ENCODE measurements at places on chromosomes 7 and 10.
A peak's percentile ranks its signal among the peaks of the same experiment; 100 is the strongest.

GRCh38 chr10:93437086-93437945, 44.8 kb downstream of the MYOF start:
- DNase-seq, result no peak

- DNase-seq, result no peak
These were observed 77.2 kb upstream of the TNS3 start for GRCh38 chr7:47658886-47659635.

GRCh38 chr7:17677408-17677807, 262.9 kb downstream of the SNX13 start:
- DNase-seq, result no peak

- no peak for DNase-seq
These were observed 138.1 kb downstream of the HERPUD2 start for GRCh38 chr7:35556515-35557471.

DNA sequence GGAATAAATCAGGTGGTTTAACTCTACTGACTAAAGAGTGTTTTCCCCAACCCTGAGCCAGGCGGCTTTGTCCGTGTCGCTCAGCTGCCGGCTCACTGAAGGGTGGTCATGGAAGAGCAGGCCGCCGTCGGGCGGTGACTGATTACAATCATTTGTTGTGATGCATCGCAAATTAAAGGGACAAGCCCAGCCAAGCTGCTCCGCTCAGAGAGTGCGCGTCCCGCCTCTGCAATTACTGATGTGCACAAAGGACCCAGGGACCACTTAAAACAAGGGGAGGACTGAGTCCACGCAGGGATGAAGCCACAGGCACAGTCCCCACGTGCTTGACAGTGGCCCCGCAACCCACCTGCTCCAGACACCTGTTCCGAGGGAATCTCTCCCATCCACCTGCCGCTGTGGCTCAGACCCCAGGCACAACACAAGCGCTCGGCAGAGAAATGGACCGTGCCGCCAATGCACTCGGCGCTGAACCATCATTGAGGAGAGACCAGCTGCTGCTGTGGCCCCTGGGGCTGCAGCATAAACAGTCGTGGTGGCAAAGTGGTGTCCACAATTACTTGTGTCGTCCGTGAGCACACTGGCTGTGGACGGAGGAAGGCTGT, 526.5 kb downstream of the PTPRN2 start:
- no peak for DNase-seq

- no peak for DNase-seq
These were observed 27.7 kb downstream of the RCC1L start for GRCh38 chr7:75045881-75046280.

- DNase-seq, result no peak
These were observed 20.8 kb downstream of the RALA start for GRCh38 chr7:39644170-39644569.

- no peak for DNase-seq
These were observed 242.9 kb upstream of the CXCL12 start for GRCh38 chr10:44627591-44628354.

GRCh38 chr10:49527061-49527460, 11.9 kb downstream of the ERCC6 start:
- no peak for DNase-seq

DNA sequence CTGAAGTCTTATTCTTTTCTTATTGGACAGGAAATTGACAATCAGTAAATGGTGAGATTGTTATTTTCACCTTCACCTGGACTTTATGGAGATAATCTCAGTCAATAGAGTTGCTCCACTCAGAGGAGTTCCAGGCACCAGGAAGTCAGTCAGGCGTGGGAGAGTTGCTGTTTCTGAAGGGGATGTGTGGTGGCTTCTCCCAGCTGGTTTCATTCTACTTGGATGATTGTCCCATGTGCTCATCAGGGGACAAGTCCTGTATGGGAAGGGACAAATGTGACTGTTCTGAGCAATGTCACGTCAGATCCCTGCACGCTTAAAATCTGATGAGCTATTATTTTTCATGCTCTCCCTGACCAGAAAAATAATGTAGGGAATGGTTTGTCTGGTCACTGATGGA, 222.5 kb upstream of the PITRM1 start:
- DNase-seq, result no peak

DNA sequence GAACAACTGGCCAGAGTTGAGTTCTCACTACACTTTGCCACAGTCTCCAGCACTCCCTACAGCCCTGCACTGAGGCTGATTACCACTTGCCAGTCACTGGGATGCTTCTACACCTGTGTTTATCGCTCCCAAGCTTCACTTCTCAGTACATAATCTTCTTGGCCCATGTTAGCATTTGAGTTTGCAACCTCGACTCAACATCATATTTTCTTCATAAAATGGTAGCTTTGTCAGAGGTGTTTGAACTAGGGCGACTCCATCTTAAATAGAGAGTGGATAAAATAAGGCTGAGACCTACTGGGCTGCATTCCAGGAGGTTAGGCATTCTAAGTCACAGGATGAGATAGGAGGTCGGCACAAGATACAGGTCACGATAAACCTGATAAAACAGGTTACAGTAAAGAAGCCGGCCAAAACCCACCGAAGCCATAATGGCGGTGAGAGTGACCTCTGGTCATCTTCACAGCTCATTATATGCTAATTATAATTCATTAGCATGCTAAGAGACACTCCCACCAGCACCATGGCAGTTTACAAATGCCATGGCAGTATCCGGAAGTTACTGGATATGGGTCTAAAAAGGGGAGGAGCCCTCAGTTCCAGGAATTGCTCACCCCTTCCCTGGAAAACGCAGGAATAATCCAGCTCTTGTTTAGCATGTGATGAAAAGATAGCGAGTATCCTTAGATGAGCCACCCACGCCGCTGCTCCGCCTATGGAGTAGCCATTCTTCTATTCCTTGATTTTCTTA, 105.8 kb upstream of the KLF6 start:
- DNase-seq, result no peak

- no peak for DNase-seq
These were observed 115.2 kb downstream of the ZFAND4 start for GRCh38 chr10:45557275-45557905.

DNA sequence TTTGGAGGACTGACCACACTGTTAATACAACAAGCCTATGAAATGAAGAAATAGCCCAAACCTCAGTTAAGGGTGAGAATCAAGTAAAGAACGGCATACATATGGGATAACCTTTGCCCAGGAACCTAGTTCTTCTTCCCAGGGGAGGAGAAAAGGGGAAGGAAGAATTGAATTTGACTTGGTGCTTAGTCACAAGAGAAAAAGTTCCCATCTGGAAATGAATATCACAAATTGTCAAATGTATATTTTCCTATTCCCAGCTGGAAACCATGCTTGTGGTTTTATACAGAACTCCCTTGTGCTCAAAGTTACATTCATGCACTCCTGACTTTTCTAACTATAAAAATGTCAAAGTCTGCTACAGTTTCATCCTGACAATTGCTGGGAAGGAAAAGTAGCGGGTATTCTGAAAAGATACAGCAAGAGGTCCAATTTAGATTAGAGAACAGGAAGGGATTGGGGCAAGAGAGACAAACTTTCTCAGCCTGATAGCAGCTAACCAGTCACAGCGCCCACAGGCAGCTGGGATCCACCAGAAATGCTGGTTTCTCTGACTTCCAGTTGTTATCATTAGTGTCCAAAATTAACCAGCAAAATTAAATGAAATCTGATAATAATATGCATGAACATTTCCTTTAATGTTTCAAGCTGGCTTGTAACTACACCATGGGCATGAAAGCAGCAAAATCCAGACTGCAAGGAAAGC, 18.6 kb upstream of the GSAP start:
- DNase-seq, result no peak

DNA sequence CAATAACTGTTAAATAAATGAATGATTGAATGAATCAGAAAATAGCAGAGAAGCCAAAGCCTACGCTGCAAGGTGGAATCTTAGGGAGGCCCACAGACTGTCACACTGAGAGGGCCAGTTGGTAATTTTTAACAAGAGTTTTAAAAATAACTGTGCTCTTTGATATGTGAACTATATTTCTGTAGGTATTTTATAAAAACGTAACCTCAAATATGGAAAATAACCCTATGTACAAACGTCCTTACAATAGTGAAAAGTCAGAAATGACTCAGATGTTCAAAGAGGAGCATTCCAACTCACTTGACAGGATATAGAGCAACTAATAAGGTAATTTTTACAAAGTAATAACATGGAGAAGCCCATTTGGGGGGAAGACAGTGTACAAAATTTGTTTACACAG, 18.9 kb upstream of the TMEM273 start:
- DNase-seq, result no peak

- no peak for DNase-seq
These were observed 86.3 kb downstream of the PLPP4 start for GRCh38 chr10:120543291-120543690.

DNA sequence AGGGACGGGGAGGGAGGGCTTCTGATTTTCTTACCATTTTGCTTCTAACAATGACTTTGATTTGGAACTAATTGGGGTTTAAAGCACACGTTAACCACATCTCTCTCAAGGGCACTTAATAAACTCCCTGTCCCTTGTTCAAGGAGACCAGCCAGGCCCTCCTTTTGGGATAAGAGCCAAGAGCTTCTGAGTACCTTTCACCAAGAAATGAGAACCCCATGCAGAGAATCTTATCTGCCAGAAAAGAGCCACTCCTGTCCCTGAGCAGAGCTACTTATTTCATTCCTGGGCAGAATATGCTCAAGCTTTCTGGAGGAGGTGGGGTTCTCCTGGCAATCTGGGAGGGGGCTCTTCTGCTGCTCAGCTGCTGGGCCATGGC, 574.6 kb downstream of the GALNT17 start:
- DNase-seq, result no peak

DNA sequence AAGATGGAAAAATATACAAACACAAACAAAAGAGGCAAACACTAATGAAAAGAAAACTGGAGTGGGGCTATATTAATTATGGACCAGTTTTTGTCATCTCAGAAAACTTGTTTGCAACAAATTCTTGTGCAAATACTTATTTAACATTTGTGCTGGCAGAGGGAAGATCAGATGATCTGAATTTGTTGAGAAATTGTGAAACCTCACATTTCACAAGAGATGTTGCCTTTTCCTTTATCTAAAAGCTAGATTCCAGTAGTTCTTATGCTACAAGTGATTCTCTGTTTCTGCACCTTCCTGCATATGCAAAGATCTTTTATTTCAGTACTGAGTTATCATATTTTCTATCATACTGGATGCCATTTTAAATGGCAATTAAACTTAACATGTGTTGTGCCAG, 320.7 kb downstream of the SUGCT start:
- no peak for DNase-seq

- DNase-seq, result no peak
These were observed 46.4 kb downstream of the TYW1B start for GRCh38 chr7:72781631-72782030.

GRCh38 chr10:11798845-11799735, 24.1 kb upstream of the PROSER2 start:
- no peak for DNase-seq

DNA sequence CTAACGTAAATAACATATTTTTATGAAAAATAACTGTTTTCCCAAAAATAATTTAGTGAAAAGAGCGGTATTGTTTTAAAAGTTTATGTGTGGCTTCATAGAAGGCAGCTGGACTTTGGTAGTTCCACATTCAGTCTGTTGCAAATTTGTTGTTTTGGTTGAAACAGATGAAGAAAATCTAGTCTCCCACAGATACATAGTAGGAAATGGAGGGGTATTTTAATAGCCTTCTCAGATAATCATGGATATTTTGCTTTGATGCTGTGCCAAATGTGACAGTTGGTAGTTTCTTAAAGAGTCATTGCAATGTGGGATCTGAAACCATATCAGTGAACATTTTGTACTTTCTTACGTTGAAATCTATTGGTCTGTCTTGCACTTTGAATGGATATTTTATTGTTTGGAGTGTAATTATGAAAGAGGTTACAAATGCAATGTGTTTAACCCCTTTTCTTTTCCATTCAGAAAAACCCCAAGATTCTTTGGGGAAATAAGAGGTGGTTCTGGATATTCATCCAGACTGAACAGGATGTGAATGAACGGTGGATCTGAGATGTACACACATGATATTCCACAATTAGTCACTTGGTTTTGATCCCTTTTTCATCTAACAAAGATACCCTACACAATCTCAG, 10.4 kb downstream of the ZNF365 start:
- no peak for DNase-seq

- DNase-seq, result peak; percentile 17
These were observed 174.5 kb upstream of the AKR1E2 start for GRCh38 chr10:4651404-4652037.

- DNase-seq, result no peak
These were observed 182.6 kb upstream of the TMEM106B start for GRCh38 chr7:12028508-12028907.

DNA sequence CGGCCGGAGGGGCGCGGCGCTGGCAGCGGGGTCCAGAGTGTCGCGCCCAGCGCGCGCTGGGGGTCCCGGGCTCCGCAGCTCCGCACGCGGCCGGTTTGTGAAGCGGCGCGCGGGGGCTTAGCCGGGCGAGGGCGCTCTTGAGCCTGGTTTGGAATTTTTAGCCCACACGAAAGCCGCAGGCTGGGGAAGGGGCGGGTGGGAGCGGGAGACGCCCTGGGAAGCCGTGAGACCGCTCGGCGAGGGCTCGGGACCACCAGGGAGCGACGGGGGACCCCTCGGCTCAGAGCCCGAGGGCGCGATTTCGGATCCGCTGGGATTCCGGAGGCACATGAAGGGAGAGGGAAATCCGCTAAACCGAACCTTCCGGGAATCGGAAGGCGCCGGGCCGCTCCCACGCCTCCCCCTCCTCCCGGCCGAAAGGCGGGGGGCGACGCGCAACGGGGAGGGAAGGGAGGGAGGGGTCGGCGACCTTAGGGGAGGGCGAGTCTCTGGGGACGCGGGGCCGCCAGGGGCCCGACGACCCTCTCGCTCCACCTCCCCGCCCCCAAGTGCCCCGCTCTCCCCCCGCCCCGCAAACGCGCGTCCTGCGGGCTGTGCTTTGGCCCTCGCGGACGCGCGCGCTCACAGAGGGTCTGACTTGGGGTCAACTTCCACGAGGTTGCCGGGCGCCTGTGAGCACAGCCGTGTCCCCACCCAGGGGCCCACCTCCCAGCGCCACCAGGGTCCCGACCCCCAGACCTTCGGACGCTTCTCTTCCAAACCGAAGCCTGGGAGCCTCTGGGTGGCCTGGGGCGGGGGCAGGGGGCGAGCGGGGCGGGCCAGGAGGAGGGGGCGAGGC, 5.1 kb upstream of the ELFN1 start:
- peak; percentile 51 for DNase-seq

DNA sequence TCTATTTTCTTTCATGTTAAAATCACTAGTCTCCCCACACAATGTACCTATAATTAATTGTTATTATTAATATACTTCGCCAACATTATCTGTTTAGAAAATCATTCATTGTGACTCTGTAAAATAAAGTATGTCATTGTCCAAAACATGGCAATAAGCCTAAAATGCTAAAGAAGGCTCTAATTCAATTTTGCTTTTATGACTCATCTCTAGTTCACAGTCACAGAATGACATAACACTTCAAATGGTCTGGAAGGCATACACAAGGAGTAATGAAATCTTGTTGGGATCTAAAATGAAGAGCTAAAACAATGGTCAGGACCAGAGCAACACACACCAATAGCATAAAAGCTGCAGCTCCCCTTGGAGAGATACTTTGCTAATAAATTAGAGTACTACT, 505.8 kb downstream of the GPAM start:
- no peak for DNase-seq

- no peak for DNase-seq
These were observed 220.2 kb downstream of the KCNMA1 start for GRCh38 chr10:77417359-77417758.

- DNase-seq, result peak; percentile 56
These were observed 162.3 kb downstream of the BAMBI start for GRCh38 chr10:28839600-28840007.

Data from NCI-H1105 (cell line).